ENCODE measurements at places on chromosomes 12 and 14.
A peak's percentile ranks its signal among the peaks of the same experiment; 100 is the strongest.

DNA sequence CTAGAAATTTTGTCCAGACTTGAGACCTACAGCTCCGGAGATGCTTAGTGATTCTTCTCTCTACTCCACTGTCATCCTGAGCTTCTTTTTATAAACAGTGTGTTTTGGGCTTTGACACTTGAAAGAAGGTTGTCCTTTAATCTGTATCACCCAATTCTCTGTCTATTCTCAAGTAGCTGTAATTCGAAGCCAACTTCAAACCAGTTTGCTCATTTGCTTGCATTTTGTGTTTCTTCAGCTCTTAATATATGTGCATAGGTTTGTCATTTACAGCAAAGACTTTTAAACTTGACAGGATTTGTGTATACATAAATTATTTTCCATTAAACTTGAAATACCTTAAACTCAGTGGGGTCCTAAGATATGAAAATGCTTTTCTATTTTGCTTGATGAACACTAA lies 16.4 kb upstream of the MYBPC1 start:
- DNase-seq: no peak

GRCh38 chr12:8655421-8655820 lies 7.2 kb downstream of the MFAP5 start:
- no peak for DNase-seq

GRCh38 chr14:63663428-63664341 lies 22.0 kb upstream of the WDR89 start:
- no peak for DNase-seq

DNA sequence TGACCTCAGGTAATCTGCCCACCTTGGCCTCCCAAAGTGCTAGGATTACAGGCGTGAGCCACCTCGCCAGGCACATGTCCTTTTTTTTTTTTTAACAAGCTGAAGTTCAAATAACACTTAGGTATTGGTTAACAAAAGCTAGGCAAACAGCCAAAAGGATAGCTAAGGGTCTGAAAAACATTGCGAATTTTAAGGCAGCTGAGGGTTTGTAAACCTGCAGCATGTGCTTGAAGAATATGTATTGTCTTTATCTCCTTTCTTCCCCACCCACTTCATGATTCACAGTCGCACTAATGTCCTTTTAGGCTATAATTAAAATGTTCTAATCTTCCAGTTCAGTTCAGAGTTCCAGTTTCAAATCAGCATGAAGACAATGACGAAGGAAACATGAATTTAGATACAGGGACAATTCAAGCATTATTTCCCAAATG lies 30.1 kb upstream of the CERS5 start:
- DNase-seq: no peak

DNA sequence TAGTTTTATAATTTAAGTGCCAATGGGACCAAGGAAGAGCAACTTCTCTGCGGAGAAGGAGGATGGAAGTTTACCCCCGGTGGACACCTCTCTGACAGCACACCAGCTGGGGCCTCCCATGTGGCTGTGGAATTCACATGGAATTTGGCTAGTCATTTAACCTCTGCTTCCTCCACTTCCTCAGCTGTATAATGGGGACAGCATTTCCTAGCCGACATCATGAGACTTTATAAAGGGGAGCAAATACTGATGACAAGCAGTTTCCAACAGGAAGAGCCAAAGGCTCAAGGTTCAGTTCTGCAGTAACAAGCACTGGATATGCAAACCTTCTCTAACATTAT lies 7.5 kb downstream of the DUSP6 start:
- no peak for DNase-seq

DNA sequence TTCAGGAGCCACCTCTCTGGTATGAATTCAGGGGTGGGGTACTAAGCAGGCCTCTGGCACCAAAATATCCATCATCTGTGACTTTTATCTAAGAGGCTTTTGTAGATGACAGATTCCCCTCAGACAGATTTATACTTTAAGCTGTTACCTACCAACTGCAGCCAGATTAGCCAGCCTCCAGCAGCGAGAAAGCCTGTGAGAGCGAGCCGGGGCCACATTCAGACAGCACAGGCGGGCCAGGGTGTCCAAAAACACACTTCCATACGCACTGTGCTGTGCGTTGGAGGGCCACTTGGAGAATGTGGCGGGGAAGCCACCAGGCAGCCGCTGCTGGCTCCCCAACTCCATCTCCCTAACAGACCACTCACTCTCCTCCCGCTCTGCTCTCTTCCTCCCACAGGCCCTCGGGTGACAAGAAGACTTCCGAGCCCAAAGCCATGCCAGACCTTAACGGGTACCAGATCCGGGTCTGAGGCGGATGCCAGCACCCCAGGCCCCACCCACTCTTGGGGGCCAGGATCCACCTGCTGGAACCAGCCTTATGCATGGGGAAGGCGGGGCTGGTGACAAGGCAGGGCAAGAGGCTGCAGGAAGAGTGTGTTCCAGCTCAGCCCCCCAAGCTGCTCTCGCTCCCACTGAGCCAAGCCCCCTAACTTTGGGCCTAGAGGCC lies 17.4 kb downstream of the VASH1 start:
- DNase-seq: peak; percentile 86

GRCh38 chr14:88825503-88825902 lies 1.1 kb downstream of the TTC8 start:
- no peak for DNase-seq

GRCh38 chr12:55499810-55500252 lies 7.7 kb downstream of the OR6C68 start:
- DNase-seq: no peak

- DNase-seq: no peak
Measured at GRCh38 chr12:106766393-106766826, 8.1 kb upstream of the RIC8B start.

DNA sequence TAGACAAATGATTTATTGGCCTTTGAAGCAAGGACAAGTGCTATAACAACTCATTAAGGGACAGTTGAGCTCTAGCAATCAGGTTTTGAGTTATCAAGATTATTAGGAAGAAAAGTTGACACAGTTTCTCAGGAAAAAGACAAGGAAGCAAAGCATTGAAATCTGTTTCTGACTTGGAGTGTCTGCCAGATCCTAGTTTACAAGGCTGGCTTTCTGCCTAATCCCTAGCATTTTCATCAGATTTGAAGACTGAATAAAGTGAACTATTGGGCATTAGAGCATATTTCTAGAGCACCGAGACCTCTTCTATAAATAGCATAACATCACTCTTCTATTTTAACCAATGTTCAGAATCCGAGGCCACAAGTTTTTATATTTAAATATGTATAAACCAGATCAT lies 7.0 kb downstream of the SYT1 start:
- no peak for DNase-seq

DNA sequence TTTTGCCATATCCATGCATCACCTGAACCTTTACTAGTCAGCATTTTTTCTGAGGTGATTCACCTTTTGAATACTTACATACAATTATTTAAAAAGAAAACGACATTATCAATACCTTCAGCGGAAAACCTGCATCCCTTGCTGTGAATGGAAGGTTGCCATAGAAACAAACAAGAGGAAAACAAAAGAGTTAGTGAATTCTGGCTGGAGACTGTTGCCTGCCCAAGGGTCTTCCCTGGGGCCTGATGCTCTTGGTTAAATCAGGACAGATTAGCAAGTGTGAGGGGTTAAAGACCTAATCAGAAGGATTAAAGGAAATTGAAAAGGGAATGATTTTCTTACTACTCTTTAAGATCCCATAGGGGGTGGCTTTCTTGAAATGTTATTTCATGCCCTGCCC lies 96.0 kb upstream of the WSCD2 start:
- no peak for DNase-seq

GRCh38 chr12:24025153-24025798 lies 75.8 kb upstream of the SOX5 start:
- DNase-seq: no peak

- DNase-seq: no peak
Measured at GRCh38 chr14:57749267-57749666, 116.6 kb downstream of the SLC35F4 start.

GRCh38 chr14:64696355-64696857 lies 7.8 kb upstream of the PLEKHG3 start:
- no peak for DNase-seq

- DNase-seq: no peak
Measured at GRCh38 chr12:11565752-11566151, 83.7 kb upstream of the ETV6 start.

DNA sequence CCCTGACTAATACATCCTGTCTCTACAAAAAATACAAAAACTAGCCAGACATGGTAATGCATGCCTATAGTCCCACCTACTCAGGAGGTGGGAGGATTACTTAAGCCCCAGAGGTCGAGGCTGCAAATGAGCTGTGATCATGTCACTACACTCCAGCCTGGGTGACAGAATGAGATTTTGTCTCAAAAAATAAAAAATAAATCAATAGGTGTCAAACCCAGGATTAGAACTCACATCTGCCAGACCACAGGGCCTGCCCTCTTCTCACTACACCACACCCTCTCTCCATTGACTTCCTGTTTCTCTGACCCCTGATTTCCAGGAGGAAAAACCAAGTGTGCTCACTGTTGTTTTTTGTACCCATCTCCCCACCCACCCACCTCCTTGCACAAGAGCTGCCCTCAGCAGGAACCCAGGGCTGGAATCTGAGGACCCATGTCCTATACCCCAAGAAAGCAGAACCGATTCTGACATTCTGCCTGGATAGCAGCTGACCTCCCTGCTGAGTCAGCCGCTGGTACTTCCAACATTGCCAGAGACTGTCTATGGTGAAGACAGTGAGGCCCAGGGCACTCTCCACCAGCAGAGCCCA lies 6.2 kb downstream of the CMKLR1 start:
- no peak for DNase-seq

DNA sequence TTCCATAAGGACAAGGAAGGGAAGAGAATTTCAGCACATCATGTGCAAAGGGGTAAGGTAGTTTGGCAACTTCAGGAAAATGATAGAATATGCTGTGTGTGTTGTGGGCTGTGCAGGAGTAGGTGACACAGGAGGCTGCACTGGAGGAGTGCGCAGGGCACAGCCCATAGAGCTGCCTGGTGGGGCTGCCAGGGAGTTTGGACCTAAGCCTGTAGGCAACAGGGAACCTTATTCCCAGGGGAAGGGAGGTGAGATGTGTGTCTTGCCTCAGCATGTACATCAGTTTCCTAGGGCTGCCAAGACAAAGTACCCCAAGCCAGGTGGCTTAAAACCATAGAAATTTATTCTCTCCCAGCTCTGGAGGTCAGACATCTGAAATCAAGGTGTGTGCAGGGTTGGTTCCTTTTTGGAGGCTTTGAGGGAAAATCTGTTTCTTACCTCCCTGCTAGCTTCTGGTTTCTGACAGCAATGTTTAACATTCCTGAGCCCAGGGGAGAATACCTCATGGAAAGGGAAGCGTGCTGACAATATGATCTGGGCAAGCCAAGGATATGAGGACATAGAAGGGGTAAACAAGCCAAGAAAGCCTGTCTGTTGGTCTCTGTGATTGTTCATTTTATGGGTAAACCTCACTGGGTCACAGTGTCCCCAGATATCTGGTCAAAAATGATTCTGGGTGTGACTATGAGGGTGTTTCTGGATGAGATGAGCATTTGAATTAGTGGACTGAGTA lies 174.0 kb upstream of the NTF3 start:
- DNase-seq: no peak

DNA sequence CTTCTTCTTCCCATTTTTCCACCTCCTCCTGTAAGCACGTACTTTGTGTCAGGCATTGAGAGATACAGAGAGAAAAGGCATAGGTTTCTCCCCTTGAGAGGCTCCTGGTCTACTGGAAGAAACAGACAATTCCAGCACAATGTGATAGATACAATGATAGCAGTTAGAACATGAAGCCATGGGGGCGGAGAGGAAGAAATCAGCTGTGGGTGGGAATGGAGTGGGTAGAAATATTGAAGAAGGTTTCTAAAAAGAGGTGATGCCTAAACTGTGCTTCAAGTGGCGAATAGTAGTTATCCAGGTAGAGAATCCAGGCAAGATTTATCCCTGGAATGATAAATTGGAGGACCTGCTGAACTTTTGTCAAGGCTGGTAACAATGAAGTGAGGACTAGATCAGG lies 528.8 kb downstream of the NRXN3 start:
- no peak for DNase-seq

DNA sequence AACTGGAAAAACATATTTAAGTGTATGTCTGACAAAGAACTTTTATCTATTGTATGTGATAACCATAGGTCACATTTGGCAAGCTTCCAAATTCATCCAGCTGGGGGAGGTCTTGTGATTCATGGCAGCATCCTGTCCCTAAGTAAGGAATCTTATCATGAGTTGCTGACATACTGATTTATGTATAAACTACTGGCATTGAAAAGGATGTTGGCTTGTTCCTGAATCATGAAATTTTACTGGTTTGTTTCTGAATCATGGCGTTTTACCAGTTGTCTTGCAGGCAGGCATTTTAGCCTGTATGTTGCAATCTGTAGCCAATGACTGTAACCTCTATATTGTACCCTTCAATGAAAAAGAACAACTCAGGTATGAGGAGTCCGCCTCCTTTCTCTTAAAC lies 244.8 kb downstream of the IPO8 start:
- DNase-seq: no peak

- no peak for DNase-seq
Measured at GRCh38 chr14:104878582-104878981, 13.5 kb downstream of the CEP170B start.
